Renal cortex interstitium (tissue), 15 donors: ENCODE measurements at places on chromosomes 11 and 22.

DNA sequence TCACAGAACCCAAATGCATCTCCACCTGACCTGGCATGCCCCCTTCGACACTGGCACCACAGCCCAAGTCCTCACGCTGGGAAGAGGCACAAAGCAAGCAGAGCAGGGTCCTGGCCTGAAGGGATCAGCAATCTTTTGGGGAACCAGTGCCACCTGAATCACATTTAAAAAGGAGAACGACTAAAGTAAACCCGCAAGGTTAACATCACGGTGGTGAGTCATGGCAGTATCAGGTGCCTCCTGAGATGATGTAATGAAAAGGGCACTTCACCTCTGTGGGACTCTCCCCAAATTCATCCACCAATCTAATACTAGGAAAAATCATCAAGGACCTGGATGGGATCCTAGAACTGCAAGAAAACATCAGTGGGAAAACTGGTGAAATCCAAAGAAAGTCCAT is 44.9 kb downstream of the PACSIN2 start:
- DNase-seq, result no peak

GRCh38 chr22:28187612-28188011 is 268.6 kb upstream of the PITPNB start:
- no peak for DNase-seq

GRCh38 chr11:1835671-1836010 is 851 bp downstream of the SYT8 start:
- DNase-seq, result no peak

- no peak for DNase-seq
Measured at GRCh38 chr22:32684822-32685187, 116.7 kb upstream of the TIMP3 start.

DNA sequence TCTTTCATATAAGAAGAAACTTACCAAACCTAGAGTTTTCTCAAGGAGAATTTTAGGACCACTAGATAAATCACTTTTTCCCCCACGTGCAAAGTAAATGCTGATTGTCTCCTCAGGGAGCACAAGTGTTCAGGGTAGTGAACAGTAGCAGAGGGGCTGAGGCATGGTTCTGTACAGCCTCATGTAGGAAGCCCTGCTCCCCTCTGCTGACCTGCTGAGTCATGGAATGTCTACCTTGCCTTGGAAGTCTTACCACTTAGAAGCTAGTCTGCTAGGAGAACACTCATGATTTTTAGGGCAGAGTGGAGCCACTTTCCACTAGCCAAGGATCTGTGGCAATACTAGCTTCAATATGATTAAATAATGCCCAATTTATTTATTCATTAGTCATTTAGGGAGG is 2120.6 kb upstream of the RAG2 start:
- DNase-seq, result no peak

DNA sequence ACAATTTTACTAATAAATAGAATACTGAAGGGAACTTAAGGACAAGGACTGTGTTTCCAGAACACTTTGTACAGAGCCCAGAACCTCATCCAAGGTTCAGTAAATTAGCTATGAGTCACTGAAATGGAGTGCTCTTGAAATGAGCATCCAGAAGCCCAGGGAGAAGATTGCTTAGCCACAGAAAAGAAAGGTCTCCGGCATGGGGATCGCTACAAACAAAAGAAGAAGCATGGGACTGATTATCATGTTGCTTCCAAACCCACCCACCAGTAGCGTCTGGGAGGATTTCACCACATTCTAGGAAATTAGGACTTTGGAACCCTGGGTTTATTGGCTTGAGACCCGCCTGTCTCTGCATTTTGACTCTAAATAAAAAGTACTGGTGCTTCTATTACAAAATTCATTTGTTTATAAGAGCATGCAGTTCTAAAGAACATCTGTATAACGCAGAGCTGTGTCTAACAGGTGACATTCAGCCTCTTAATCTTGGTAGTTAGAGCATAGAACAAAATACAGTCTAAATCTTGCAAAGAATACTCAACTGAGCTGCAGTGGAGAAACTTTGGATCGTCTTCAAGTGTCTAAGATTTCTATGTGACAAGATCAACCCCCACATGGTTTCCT is 35.9 kb upstream of the SESN3 start:
- DNase-seq, result no peak

- DNase-seq, result no peak
Measured at GRCh38 chr11:23924226-23924625, 572.6 kb upstream of the LUZP2 start.

DNA sequence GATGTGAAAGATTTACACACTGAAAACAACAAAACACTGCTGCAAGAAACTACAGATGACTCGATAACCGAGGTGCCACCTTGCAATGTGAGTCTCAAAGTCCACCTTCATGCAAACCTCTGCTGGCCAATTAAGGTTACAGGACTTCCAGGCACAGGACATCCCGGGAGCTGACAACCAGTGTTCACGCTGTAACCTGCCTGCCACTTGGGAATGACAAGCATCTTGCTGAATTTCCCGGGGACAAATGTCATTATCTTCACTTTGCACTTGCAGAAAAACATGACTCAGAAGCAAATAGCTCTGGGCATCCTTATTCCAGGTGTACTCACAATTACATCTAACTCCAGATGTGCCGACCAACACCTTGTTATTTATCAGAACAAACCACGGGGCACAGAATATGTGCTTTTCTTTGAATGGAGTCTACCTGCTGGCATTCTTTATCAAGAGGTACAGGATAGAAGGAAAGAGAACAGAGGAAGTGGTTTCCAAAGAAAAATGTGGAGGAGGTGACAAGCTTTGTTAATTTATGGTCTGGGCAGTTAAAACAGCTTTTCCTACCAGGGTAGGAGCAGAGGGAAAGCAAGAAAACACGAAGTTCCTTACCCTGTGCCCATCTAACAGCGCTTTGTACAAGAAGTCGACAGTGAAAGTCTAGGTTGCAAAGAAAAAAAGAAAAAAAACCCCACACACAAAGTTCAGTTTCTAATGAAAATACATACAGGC is 72.3 kb downstream of the SHANK2 start:
- DNase-seq, result no peak

GRCh38 chr11:118998822-118999221 is 884 bp downstream of the CENATAC start:
- DNase-seq, result no peak

- DNase-seq, result no peak
Measured at GRCh38 chr11:108253176-108253575, 30.3 kb downstream of the ATM start.

DNA sequence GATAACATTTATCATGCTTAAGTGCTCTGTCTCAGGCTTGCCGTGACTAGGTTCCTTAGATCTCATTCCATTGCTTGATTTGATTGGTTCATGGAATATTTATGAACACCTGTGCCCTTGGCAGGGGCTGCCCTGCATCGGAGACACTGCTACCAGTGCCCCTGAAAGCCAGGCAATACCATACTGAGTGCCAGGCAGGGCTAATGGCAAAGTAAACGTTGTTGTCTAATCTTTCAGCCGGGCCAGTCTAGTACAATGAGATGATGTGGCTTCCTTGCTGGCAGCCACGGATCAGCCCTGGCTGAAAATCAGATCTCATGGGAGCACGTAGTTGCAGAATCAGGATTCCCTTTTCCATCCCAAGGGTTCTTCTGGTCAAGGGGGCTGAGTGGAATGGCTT is 5.0 kb upstream of the PGA3 start:
- DNase-seq, result no peak

GRCh38 chr11:124982043-124982442 is 28.0 kb downstream of the CCDC15 start:
- DNase-seq, result no peak
